Urinary bladder (tissue), 4 donors: ENCODE measurements at places on chromosomes 6 and 20. TPM values are rescaled to one million over a fixed set of nuclear protein-coding genes. Genes with fewer than 3 reads are reported as not detected.

- no peak for DNase-seq
These were observed 150.7 kb downstream of the EDN3 start for GRCh38 chr20:59451066-59451630.

- DNase-seq, result no peak
These were observed 7.3 kb downstream of the NKAIN2 start for GRCh38 chr6:123810948-123811347.

DNA sequence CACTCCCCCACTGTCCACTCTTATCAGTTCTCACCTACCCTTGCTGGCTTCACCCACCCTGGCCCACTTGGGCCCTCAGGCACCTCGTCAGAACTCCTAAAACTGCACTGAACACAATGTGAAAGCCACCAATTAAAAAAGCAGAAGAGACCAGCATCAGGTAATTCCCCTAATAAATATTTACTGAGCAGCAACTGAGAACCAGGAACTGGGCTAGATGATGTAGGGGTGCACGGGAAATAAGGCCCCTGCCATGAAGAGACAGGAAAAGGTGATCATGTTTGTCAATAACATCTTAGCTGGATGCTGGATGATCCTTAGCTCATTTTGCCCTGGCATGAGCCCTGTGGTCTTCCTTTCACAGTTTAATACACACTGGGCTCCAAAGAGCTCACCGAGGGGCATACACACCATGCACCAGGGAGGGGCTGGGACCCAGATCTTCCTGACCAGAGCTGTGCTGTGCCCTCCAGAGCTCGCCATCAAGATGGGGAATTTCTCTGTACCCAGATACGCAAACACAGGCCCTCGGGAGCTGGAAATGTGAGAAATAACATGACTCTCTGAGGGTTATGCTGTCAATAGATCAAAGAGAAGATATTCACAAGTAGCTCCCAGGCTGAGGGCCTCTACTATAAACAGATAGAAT is 113.6 kb upstream of the SLC22A16 start:
- DNase-seq, result no peak

The ISM1 gene
- 1.8 TPM for total RNA-seq

DNA sequence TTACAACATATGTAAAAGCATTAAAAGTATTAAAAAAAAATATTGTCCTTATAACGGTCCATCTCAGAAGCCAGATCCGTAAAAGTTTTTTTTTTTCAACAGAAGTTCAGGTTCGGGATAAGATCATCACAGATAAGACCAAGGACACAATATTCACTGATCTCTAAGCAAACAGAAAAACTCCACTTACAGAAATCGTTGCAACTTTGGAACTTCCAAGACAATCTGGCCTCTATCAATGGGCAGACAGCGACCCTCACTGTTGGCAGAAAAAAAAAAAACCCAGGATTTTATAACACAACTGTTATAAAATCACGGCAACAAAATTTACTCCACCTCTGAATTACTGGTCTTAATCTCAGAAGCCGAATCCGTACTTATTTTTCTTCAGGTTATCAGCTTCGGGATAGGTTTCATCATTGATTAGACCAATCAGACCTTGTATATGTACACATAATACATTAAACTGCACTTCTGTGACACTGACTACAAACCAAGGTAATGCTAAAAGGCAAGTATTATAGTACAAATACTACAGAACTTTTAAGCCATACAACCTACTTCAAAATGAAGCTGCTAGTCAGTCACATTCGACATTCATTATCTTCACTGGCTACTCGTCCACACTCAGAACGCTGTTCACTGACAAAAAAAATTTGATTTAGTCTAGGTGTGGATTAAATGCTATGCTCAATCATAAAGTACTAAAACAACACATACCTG is 34.7 kb upstream of the SYNCRIP start:
- DNase-seq, result peak; percentile 25
